ENCODE measurements at places on chromosomes 4 and X.
A peak's percentile ranks its signal among the peaks of the same experiment; 100 is the strongest.

- DNase-seq: peak; percentile 85
Measured at GRCh38 chr4:128521648-128522111, 234.1 kb upstream of the PGRMC2 start.

GRCh38 chr4:142596595-142596994, 249.5 kb downstream of the INPP4B start:
- DNase-seq: no peak

- no peak for DNase-seq
Measured at GRCh38 chrX:11382930-11383329, 89.7 kb downstream of the AMELX start.

GRCh38 chrX:40087425-40088298, 10.1 kb downstream of the BCOR start:
- no peak for DNase-seq

- DNase-seq: no peak
Measured at GRCh38 chrX:68915778-68916177, 87.0 kb downstream of the EFNB1 start.

DNA sequence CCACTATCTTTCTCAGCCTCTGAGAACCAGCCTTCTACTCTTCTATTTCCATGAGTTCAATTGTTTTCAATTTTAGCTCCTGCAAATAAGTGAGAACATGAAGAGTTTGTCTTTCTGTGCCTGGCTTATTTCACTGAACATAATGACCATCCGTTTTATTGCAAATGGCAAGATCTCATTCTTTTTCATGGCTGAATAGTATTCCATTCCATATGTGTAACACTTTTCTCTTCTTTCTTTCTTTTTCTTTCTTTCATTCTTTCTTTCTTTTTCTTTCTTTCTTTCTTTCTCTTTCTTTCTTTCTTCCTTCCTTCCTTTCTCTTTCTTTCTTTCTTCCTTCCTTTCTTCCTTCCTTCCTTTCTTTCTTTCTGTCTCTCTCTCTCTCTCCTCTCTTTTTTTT, 228.7 kb downstream of the SHOX start:
- DNase-seq: no peak

GRCh38 chr4:172978848-172979247, 189.8 kb upstream of the GALNT7 start:
- no peak for DNase-seq

DNA sequence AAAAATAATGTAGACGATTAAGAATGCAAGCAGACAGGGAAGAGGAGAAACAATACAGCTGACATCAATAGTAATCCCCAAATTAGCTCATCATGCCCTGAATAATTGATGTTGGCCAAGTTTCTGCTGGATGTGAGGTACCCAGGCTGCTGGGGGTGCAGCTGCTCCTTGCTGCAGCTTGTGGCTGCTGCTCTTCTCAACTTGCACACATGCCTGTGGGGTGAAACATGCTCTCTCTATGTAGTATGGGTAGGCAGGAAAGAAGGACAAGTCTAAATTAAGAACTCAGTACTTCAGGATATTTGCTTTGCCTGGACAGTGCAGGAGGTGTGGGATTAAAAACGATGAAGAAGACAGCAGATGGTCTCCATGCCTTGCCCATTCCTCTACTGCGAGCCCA, 16.7 kb downstream of the EDA2R start:
- no peak for DNase-seq

DNA sequence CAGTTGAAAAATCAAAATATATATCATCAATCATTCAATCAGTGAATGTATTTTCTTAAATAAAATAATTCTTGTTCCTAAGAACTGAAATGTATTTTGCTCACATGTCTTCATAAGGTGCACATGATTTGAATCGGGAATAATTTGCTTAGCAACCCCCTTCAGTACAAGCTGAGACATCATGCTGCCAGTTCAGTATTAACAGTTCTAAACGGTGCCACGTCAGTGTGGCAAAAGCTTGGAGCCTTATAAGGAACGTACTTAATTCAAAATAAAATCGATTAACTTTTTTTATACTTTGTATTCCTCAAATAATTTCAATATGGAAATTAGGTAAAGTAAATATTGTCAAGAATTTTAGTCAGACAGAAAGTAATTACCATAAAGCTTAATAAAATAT, 287.9 kb downstream of the CCSER1 start:
- no peak for DNase-seq

DNA sequence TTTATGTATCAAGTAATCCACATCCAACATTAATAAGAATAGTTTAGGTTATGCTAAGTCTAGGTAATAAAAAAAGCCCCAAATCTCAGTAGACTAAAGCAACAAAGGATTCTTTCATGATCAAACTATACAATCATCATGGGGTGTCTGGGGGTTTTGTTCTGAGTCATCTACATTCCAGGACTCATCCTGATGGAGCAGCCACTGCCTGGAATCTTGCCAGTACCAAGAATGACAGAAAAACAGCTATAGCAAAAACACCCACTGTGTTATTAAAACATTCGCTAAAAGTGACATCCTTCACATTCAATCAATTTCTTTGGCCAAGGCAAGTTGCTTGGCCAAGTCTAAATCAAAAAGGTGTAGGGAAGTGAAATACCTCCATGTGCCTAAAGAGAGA, 3.9 kb upstream of the ARHGEF38 start:
- peak; percentile 14 for DNase-seq

GRCh38 chrX:100098660-100099375, 311.3 kb downstream of the PCDH19 start:
- peak; percentile 23 for DNase-seq

- DNase-seq: peak; percentile 14
Measured at GRCh38 chrX:153423652-153424051, 12.4 kb downstream of the ZFP92 start.

DNA sequence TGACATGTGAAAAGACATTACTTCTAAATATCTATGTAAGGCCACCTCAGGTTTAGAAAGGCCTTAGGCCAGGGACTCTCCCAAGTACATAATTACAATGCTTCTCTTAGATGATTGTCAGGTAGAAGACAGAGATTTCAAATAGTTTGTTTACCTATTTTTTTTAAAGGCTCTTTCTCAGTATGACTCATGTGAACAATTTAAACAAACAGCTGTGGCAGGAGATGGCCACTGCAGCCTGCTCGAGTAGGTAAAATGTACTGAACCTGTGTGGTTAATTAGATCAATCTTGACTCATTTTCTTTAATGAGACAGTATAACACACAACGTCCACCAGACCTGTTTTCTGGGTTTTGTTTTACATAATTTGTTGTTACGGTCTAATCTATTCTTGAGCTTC, 50.2 kb downstream of the LEF1 start:
- no peak for DNase-seq

DNA sequence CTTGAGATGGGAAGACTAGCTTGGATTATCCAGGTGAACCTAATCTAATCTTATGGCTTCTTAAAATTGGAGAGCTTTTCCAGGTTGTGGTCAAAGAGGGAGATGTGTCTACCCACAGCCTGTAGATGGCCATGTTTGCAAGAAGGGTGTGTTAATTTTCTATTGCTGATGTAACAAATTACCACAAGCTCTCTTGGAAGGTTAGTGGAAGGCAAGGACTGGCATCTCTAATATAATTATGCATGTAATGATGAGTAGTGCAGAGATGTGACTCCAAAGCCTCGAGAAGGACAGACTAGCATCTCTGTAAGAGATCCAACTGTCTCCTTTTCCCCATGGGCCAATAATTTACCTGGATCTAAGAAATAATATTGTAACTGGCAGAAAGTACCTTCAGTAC, 3.2 kb upstream of the ADH1B start:
- DNase-seq: no peak

DNA sequence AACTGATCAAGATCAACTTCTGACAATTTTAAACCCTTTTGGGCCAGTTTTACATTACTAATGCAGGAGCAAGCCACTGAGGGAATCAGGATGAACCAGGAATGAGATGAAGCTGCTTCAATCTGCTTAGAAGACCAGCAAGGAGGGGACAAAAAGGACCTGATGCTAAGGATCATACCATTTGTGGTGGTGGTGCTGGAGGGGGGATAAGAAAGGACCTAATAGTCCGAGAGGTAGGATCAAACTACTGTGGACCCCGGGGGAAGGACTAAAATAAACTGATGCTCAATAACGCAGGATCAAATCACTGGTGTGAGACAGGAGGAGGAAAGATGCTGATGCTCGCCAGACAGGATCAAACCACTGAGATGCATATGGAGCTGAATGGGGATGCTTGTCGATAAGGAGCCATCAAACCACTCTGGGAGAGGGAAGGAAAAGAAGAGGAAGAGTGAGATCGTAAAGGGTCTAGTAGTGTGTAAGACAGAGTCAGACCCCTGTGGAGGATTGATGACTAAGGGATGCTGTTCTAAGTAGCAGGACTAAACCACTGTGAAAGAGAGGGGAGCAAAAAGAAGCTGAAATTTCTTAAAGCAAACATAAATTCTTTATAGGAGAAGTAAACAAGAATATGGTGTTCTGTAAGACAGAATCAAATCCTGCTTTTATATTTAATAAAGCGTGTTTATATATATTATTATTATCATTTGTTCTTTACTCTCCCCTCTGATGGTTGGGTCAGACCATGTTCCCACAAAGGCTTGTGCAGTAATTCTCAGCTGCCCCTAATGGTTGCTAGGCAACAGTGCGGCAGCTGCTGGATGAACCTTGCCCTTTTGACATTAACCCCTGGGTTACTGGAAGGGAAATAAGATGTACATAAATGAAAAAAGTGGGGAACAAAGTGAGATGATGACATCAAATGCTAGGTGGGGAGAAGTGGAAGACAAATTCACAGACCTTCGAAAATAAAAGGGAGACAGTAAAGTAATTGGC, 432.5 kb upstream of the FGF16 start:
- DNase-seq: no peak

DNA sequence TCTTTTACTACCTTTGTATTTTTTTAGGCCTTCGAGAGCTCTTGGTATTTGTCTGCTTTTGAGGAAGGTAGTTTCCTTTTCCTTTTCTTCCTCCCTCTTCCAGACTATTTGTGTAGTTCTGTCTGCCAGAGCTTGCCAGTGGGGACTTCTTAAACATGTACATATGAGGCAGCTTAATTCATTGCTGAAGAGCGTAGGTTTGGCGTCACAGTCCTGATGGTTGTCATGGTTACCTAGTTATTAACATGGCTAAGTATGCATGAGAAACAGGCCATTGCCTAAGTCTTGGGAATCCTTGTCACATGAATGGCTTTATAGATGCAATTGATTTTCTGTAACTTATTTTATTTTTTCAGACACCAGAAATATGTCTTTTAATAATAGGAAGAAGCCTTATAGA, 48.5 kb upstream of the ARMCX2 start:
- DNase-seq: no peak

- DNase-seq: no peak
Measured at GRCh38 chr4:84973856-84974255, 7.4 kb upstream of the WDFY3 start.

DNA sequence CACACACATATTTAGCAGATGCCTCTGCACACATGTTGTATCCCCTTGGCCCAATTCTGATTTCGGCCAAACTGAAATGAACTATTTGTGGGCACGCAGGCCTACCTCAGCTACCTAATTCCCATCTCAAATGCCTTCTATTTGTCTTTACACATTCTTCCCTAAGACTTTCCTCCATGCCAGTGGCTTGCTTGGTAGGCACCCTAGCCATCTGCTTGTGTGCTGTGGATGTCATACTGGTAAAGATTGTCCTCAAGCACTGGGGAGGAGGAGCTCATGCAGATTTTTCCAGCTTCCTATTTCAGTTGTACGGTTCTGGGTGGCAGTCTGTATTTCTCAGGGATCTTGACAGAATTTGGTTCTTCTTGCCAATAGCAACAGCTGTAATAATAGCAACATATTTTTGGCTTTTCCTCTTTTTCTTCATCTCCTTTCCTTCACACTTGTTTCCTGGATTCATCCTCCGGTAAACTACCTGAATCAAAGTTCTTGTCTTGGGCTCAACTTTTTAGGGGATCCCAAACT, 514.3 kb downstream of the ADGRL3 start:
- no peak for DNase-seq

- peak; percentile 14 for DNase-seq
Measured at GRCh38 chr4:48296365-48296764, 26.7 kb upstream of the TEC start.

DNA sequence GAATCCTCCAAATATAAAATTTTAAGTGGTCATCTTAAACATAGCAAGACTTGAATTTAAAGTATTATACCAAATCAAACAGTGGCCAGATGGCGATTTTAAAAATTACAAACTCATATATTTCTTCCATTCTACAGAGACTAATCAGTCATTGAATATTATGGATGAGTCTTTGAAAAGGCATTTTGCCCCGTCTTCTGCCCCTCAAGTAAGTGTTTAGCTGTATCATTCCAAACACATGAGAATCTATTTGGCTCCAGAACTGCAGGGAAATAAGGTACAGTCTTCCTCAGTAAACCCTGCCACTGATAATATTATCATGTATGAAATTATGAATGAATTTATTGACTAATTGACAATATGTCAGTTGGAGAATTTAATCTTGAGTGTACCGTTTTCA, 191.0 kb downstream of the SLC7A11 start:
- DNase-seq: peak; percentile 76

DNA sequence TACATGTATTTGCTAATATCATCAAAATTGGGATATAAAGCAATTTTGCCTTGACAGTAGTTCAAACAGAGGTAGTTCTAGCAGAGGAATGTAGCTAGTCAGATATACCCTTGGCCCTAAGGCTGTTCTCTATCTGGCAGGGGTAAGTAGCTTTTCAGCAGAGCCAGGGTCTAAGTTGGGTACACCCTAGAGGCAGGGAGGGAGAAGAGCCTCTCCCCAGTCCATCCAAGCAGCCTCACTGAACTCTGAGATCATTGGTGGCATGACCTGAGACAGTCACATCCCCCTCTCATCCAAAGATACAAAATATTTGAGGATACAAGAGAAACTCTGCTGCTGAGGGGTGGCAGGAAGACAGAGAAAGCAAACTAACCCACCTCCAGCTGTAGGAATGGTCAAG, 343.7 kb downstream of the DHX15 start:
- no peak for DNase-seq

GRCh38 chr4:145440292-145441007, 41.2 kb upstream of the SMAD1 start:
- DNase-seq: no peak

DNA sequence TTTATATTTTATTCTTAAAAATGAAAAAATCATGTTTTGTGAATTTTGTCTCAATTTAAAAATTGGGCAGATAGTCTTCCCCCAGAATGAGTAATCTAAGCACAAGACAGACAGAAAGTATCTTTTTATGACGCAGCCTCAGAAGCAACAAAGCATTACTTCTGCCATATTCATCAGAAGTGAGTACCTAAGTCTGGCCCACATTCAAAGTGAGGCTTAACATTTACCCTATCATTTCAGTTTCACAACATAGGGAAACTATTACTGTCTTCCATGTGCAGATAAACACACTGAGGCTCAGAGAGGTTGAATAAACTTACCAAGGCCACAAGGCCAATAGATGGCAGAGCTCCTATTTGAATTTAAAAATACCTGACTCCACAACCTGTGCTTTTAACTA, 4.4 kb upstream of the PRDX4 start:
- DNase-seq: peak; percentile 14

DNA sequence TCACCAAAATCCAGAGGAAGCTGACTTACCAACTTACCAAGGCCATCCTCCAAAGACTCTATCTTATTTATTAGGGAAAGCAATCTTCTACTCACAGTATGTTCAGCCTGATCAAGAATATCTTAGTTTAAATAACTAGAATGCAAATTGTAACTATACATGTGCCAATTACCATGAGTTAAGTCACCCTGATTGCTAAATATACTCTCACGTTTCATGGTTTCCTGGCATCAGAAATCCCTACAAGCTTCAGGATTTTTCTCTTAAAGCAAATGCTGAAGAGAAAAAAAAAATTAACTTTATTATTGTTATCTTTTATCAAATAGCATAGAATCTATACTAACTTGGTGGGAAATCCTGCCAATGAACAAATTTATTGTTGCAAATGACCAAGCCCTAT, 63.0 kb upstream of the MXD4 start:
- no peak for DNase-seq

GRCh38 chr4:19809989-19810388, 441.7 kb upstream of the SLIT2 start:
- DNase-seq: peak; percentile 27

All from fibroblast of lung (primary cell).